ENCODE measurements at places on chromosomes 2 and 18. TPM values are rescaled to one million over a fixed set of nuclear protein-coding genes. Genes with fewer than 3 reads are reported as not detected.

The TUBA4B gene
- total RNA-seq, result not detected

The PKDCC gene
- 8.2 TPM for total RNA-seq

The CABYR gene
- 0.31 TPM for total RNA-seq

The ACYP2 gene
- total RNA-seq, result 18.7 TPM

The NXPH2 gene
- not detected for total RNA-seq

The REEP1 gene
- total RNA-seq, result 0.61 TPM

DNA sequence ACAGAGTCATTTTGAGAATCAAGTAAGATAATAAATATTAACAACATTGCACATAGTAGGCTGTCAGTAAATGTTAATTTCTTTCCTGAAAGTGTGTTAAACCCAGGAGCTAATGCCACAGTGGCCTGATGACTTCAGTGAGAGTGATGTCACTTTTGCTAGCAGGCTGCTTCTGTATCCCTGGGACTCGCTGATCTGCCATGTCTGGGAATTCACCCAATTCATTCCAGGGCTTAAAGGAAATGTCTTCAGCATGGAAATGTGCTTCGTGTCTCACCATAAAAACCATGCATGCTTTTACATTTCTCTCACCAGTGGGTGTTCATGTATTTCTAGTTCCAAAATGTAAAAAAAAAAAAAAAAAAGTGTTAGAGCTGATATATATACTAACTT, 56.8 kb upstream of the MAPRE3 start:
- H3K4me1 ChIP-seq, result no peaks in the 10 kb centered on the region
- no peak for DNase-seq
- no peaks in the 10 kb centered on the region for H3K36me3 ChIP-seq

DNA sequence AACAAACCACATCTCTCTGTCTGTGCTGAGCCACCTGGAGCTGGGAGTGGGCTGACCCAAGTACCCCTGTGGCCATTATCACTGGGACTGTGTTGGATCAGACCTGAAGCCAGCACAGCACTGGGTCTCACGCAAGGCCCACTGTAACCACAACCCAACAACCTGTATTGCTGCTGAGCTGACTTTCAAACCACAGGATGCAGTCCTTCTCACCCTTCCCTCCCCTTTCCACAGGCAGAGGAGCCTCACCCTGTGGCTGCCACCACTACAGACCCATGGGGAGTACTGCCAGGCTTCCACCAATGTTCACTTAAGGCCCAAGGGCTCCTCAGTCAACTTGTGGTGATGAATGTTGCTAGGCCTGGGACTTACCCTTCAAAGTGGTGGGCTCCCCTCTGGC, 135.7 kb downstream of the DIS3L2 start:
- DNase-seq, result no peak
- no peak overlapping the region for H3K4me3 ChIP-seq
- no peak overlapping the region for H3K27ac ChIP-seq

GRCh38 chr2:96625571-96626552, 12.2 kb downstream of the KANSL3 start:
- no peak for DNase-seq
- no peak overlapping the region for H3K27ac ChIP-seq
- peaks cover 9% of the 10 kb centered on the region for H3K36me3 ChIP-seq
- H3K4me1 ChIP-seq, result no peaks in the 10 kb centered on the region
- H3K27me3 ChIP-seq, result no peaks in the 10 kb centered on the region

DNA sequence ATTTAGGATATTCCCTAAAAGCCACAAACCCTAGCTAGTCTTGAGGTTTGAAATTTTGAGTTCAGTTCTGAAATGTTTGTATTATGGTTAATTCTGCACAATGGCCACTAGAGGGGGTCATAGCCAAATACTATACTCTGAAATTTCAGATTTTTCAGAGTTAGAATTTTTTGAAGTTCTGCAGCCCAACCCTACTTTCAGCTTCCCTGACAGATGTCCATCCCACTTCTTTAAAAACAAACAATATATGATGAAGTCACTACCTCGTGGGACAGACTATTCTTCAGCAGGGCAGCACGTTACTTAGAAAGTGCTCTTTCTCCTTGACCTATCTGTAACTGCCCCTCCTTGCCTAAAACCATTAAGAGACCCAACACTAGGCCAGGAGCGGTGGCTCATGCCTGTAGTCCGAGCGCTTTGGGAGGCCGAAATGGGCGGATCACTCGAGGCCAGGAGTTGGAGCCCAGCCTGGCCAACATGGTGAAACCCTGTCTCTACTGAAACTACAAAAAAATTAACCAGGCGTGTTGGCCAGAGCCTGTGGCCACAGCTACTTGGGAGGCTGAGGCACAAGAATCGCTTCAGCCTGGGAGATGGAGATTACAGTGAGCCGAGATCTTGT, 48.2 kb upstream of the PAPOLG start:
- no peak for DNase-seq
- no peaks in the 10 kb centered on the region for H3K27me3 ChIP-seq
- no peak overlapping the region for H3K27ac ChIP-seq
- no peaks in the 10 kb centered on the region for H3K4me1 ChIP-seq
- no peaks in the 10 kb centered on the region for H3K36me3 ChIP-seq

GRCh38 chr2:16104949-16105668, 164.8 kb downstream of the MYCN start:
- DNase-seq, result no peak
- no peak overlapping the region for H3K27ac ChIP-seq
- H3K27me3 ChIP-seq, result no peaks in the 10 kb centered on the region
- no peaks in the 10 kb centered on the region for H3K4me1 ChIP-seq
- H3K4me3 ChIP-seq, result no peak overlapping the region

- H3K4me3 ChIP-seq, result no peak overlapping the region
- H3K36me3 ChIP-seq, result no peaks in the 10 kb centered on the region
- DNase-seq, result no peak
- no peaks in the 10 kb centered on the region for H3K4me1 ChIP-seq
Observed at GRCh38 chr2:65577654-65578053, 145.3 kb upstream of the SPRED2 start.

GRCh38 chr2:218962859-218963492, 3.5 kb downstream of the CDK5R2 start:
- H3K4me1 ChIP-seq, result no peaks in the 10 kb centered on the region
- peaks cover 16% of the 10 kb centered on the region for H3K27me3 ChIP-seq
- H3K36me3 ChIP-seq, result no peaks in the 10 kb centered on the region
- no peak overlapping the region for H3K27ac ChIP-seq

DNA sequence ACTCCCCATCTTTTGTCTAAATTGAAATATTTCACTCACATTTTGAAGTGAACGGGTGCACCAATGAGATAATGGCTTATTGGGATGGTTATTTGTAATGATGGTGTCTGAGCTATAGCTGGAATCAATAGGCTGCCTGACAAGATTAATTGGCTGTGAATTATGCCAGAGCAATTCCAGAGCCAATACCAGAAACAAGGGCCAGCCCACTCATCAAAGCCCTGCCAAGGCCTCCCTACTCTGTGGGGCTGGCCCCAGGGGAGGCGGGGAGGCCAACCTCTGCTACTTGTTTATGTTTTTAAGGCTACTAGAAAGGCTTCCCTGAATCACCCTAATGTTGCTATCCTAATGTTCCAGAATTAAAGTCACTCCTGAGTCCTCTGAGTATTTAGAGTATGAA, 29.1 kb upstream of the NEMP2 start:
- H3K27ac ChIP-seq, result no peak overlapping the region
- no peaks in the 10 kb centered on the region for H3K36me3 ChIP-seq
- no peak for DNase-seq

DNA sequence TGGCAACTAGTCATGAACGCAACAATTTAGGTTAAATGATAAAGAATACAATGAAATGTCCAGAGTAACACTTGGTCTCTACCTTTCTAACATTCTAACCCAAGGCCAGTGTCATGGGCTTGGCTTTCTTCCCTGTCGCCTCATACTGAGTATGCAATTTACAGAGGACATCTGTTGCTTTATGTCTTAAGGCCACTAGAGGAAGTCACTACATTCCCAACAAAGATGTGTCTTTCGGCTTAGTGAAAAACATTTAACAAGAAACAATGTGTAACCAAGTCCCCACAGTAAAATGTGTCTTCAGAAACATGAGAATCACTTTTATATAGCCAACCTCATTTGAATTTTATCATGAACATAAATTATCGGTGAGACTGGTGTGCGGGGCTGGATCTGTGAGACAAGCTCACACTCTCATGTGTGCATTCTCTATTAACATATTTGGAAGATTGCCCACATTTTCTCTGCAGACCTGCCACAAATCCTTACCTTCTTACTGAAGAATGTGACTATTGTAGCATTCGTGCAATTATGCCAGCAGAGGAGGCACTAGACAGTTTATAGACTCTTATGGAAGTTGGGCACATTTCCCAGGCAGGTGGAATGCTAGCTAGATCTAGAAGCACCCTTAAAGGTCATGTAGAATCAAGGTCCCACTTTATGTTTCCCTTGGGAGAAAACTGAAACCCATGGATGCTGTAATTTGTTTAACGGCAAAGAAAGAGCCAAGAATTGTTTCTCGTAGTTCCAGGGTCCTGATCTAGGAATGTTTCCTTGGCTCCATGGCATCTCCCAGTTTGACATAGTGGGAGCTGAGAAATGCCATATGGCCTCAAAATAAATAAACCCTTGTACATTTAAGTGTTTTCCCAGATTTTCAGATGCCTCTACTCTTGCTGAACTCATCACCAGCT, 101.8 kb downstream of the CD226 start:
- no peak overlapping the region for H3K27ac ChIP-seq
- H3K27me3 ChIP-seq, result no peaks in the 10 kb centered on the region
- H3K4me1 ChIP-seq, result no peaks in the 10 kb centered on the region
- DNase-seq, result no peak
- no peaks in the 10 kb centered on the region for H3K36me3 ChIP-seq
- no peak overlapping the region for H3K4me3 ChIP-seq
